ENCODE measurements at places on chromosomes 5 and 9.
A peak's percentile ranks its signal among the peaks of the same experiment; 100 is the strongest.

DNA sequence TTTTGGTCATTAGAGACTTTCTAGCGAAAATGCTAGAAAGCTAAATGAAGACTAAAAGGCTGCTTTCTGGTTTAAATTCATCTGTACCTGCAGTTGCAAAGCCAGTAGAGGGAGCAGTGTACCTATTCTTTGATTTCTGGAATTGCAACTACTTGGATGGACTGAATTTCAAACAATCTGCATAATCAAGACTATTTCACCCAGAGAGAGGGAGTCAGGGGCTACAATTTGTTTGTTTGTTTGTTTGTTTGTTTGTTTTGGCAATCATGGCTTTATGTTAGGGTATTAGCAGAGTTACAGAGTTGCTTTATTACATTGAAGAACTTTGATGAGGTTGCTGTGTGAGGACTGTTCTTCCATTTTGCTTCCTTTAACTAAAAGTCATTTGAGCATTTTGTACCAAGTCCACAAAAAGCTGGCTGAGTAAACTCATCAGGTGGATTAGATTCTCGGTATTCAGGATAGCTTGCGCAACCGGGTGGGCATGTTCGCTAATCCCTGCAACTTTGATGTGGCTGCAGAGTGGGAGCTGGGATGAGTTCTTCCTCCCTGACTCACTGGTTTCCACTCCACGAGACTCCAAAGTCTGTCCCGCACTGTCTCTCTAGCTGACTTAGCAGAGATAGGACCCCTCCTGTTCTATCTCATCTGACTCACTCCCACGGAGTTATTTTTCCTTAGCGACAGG is 80.0 kb upstream of the TUT7 start:
- DNase-seq = peak; percentile 22

DNA sequence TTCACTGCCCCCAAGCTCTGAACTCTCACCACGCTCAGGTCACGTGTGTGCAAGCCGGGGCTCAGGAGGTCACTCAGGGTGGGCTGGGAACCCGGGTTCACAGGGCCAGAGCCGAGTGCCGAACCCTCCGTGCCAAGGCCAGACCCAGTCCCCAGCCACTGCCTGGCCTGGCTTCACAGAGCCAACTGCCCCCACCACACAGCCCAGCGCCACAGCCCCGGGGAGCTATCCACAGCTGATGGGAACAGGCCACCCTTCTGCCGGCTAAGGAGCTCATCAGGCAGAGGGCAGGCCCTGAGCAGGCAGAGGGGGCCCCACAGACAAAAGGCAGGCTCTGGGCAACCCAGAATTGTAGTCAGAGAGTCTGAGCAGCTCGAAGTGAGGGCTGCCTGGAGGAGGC is 117.0 kb downstream of the VAV2 start:
- no peak for DNase-seq

DNA sequence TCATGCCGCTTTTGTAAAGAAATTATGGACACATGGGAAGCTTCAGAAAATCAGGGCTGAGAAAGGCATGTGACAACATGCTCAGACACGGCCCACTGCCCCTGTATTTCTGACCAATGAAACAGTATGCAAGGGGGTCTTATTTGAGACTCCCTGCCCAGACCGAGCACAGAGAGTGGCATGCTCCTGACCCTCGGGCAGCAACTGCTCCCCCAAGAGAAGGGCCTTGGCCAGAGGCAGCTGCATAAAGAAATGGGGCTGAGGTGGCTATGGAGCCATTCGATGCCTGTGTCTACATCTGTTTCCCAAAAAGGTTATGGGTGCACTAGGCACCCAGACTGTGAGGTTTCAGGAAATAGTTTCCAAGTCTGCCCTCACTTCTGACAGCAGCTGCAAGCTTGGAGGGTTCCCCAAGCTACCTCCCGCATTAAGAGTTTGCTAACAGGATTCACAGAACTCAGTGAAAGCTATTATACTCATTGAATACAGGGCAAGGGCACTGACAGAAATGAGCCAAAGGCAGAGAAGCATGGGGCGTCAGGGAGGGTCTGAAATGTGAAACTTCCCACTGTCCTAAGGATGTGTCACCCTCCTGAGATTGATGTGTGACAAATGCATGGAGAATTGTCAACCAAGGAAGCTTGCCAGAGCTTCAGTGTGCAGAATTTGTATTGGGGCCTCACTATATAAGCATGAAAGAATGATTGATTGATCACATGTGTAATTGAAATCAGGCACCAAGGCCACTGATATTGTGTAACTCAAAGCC is 94.3 kb downstream of the DAP start:
- no peak for DNase-seq

DNA sequence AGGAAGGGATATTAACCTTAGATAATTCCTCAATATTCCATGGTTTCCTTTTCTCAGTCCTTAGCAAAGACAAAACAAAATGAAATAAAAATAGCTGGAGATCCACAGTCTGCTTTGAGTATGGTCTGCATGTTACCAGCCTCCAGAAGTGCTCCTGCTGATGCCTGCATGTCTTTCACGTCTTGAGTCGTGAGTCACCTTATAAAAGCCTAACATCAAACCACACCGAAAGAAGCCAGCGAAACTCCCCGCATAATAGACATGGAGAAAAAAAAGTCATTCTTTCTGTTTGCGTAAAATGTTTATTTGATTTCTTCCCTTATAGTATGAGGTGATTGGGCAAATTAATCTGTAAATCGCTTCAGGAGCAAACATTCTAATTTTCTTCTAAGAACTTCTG is 380.5 kb downstream of the SLCO4C1 start:
- no peak for DNase-seq

DNA sequence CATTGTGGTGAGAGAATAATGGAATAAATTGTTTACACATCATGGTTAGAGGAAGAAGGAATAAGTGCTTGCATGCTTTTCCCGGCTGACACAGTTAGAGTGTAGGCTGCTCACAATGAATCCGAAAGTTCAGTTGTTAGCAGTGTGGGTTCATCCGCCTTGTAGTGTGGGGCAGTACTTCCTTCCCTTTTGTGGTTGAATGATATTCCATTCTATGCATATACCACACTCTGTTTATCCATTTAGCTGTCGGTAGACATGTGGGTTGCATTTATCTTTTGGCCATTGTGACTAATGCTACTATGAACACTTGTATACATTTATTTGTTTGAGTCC is 84.0 kb downstream of the COL5A1 start:
- no peak for DNase-seq
